ENCODE measurements at places on chromosomes 4 and X. TPM values are rescaled to one million over a fixed set of nuclear protein-coding genes. Genes with fewer than 3 reads are reported as not detected.

DNA sequence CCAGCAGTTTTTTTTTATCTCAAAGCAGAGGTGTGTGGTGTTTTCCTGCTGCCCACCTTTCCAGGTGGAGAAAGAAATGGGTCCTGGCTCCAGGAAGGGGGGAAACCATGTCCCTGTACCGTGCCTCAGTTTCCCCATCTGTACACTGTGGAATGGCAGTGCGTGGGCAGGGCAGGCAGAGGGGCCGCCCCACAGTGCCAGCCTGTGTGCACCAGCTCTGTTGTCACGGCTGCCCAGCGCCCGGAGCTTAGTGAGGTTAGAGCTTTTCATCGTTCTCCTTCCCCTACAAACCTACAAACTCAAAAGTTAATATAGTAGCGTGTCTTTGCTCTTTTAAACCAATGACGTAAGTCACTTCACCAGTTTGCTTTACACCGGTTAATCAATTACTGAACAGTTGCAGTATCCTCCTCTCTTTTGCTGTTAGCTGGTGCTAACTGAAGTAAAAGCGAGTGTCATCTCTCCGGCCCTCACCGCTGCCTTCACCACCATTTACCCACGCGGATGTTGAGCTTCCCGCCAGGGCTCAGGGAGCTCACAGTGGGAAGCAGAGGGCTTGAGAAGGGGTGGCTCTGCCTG lies 114.8 kb upstream of the ADRA2C start:
- no peak for DNase-seq

The GPRASP1 gene
- 35.4 TPM for total RNA-seq

The CDX4 gene
- not detected for total RNA-seq

GRCh38 chr4:27463816-27464215 lies 603.2 kb downstream of the STIM2 start:
- DNase-seq, result no peak

GRCh38 chr4:1854752-1855151 lies 1.2 kb downstream of the LETM1 start:
- no peak for DNase-seq

The CYSLTR1 gene
- 20.2 TPM for total RNA-seq

GRCh38 chr4:98447648-98448047 lies 186.5 kb downstream of the RAP1GDS1 start:
- no peak for DNase-seq

DNA sequence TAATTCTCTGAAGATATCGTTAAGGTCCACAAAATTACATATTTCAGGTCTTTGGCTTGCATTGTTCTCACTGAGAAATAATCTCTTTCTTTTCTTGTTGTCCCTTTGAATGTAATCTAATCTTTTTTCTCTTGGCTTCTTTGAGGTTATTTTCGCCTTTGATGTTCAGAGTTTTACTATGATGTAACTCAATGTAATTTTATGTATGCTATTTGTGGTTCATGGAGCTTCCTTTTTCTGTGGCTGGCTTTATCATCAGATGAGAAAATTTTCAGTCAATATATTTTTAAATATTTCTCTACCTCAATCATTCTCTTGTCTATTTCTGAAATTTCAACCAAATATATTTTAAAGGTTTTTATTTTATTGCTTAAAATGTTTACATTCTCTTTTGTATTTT lies 672.2 kb downstream of the TRAM1L1 start:
- no peak for DNase-seq

The UBL4A gene
- 29.6 TPM for total RNA-seq

The NIPAL1 gene
- 1.9 TPM for total RNA-seq

DNA sequence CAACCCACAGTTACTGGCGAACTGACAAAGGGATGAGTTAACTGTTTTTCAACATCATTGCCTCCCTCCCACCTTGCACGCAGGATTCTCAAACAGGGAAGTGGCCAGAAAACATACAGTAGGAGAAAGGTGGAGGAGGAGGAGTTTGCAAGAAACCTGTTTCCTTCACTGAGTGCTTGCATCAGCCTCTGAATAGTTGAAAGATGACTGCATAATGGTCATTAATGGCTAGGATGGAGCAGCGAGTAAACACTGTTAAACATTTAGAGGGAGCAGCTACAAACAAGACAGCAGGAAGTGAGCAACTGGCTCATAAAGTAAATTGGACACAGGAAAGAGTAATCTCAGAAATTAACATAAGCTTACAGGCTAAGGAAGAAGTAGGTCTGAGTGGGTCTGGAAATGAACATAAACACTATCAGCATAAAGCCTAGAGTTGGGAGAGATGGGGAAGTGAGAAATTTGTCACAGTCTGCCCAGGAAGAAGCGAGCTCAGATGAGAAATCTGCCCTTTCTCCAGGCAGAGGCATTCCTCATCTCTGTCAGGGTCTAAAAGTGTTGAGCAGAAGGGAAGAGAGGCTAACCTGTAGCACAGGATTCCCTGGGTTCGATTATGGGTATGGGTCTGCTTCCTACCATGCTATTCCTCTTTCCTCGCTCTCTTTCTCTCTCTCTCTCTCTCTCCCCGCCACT lies 38.6 kb downstream of the TRPC5OS start:
- DNase-seq, result no peak

DNA sequence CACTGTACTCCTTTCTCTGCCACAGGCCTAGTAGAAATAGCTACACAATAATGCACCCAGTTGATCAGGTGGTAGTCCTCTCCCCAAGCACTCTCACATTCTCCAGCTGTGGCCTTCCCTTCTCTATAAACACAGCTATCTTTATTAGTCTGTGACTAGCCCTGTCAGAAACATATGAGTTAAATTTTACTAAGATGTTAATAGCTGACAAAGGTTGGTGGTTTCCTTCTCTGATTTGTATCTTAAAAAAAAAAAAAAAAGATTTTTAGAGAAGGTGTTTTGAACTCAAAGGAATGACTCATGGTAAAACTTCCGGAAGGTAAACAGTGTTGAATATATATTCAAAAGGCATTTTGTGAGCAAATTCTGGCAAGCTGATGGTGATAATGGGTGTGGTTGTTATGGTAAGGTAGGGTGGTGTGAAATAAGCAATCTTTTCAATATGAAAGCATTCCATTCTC lies 327.4 kb downstream of the PPP3CA start:
- no peak for DNase-seq

- no peak for DNase-seq
Observed at GRCh38 chr4:172898715-172899114, 269.9 kb upstream of the GALNT7 start.

All from spinal cord (tissue), 10 donors.